Smooth muscle cell of the umbilical artery (primary cell): ENCODE measurements at places on chromosomes 2 and 18. TPM values are rescaled to one million over a fixed set of nuclear protein-coding genes. Genes with fewer than 3 reads are reported as not detected.

Gene LONRF2
- 0.32 and 1.2 TPM in 2 replicates for total RNA-seq

Gene ESPNL
- total RNA-seq, result 1.5 and 1.9 TPM in 2 replicates

Gene ADD2
- 0.28 TPM in 1 of 2 replicates, not detected in the other for total RNA-seq

Gene SCN2A
- 5.0 and 5.6 TPM in 2 replicates for total RNA-seq

Gene GAREM2
- 1.5 TPM in 2 replicates for total RNA-seq

Gene ZNF385B
- total RNA-seq, result not detected in 2 replicates

Gene STON1
- total RNA-seq, result 14.5 and 54.0 TPM in 2 replicates

Gene RUFY4
- total RNA-seq, result not detected in 2 replicates

Gene CACNB4
- total RNA-seq, result 0.55 and 1.2 TPM in 2 replicates
